ENCODE measurements at places on chromosomes 16 and 17.

GRCh38 chr17:46847204-46848191 lies 3.9 kb upstream of the WNT9B start:
- no peak for DNase-seq

DNA sequence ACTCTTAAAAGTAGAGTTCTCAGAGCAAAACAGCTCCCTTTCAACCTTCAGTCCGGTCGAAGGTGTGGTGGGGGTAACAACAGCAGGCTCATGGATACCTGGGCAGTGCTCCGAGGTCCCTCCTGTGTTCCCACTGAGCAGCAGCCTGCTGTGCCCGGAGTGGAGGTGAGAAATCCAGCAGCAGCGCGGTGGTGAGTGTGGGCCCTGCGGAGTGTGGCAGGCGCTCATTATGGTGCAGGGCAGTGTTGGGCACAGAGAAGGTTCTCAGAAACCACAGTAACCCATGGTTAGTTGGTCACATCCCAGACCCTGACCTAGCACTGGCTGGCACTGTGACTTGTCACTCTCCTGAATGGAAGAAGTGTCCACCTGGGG lies 5.0 kb upstream of the P4HB start:
- DNase-seq = no peak

- no peak for DNase-seq
These were observed 18.3 kb upstream of the EFCAB13 start for GRCh38 chr17:47305302-47305923.

DNA sequence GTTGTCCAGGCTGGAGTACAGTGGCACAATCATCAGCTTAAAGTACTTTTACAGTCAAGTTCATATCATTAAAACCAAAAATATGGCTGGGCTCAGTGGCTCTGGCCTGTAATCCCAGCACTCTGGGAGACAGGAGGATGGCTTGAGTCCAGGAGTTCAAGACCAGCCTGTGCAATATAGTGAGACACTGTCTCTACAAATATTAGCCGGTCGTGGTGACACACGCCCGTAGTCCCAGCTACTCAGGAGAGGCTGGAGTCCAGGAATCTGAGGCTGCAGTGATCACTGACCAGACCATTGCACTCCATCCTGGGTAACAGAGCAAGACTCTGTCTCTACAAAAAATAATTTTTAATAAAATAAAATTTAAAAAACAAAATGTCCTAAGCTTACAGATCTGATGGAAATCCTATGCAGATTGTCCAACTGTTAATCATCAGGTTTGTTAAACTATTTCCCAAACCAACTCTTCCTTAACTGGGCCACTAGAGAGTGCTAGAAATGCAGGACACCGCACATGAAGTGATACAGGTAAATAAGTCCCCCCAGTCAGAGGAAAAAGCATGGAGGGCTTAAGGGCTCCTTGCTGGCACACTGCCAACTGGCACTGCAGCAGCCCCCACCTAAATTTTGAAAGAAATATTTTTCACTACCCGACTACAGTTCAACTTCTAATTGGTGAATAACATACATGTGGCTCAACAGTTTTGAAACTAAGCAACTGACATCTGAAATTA lies 2.8 kb downstream of the USP22 start:
- DNase-seq = peak; percentile 19

GRCh38 chr17:37160944-37161343 lies 212.2 kb downstream of the AATF start:
- no peak for DNase-seq

DNA sequence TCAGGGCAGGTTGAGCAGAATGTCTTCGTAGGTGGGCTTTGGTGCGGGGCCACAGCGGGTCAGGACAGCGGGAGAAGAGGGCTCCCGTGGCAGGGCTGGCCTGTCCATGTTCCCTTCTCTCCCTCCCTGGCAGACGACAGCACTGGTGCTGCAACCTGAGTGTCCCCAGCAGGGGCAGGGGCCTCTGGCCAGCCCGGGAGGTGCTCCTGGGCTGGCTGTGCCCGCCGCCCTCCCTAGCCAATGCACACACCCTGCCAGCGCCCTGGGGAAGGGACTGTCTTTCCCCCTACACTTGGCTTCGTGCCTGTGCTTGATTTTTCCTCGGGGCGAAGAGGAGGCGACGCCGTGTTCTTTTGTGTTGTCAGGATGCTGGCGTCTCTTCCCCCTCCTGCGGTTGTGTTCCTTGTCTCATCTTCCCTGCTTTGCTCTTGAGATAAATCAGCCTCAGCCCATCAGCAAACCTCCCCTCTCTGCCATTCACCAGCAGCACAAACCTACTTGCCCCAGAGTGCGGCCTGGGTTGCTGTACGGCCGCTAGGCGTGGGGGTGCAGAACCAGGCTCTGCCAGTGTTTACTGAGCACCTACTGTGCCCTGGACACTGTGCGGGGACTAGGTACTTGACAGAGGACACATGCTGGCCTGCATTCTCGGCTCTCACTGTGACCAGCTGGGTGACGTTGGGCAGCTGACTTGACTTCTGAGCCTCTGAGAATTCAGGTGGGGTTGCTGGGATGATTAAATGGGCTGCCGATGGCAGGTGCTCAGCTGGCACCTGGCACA lies 237.3 kb upstream of the CIBAR2 start:
- DNase-seq = peak; percentile 32

GRCh38 chr17:64778240-64779097 lies 116.4 kb upstream of the SMURF2 start:
- DNase-seq = no peak

- DNase-seq = no peak
These were observed 4.0 kb upstream of the FA2H start for GRCh38 chr16:74778646-74779045.

GRCh38 chr17:33520426-33521330 lies 227.6 kb upstream of the ASIC2 start:
- DNase-seq = peak; percentile 33
